ENCODE measurements at places on chromosomes 2 and 18.
A peak's percentile ranks its signal among the peaks of the same experiment; 100 is the strongest.

GRCh38 chr2:68237976-68238580 is 14.3 kb downstream of the PPP3R1 start:
- DNase-seq, result no peak

DNA sequence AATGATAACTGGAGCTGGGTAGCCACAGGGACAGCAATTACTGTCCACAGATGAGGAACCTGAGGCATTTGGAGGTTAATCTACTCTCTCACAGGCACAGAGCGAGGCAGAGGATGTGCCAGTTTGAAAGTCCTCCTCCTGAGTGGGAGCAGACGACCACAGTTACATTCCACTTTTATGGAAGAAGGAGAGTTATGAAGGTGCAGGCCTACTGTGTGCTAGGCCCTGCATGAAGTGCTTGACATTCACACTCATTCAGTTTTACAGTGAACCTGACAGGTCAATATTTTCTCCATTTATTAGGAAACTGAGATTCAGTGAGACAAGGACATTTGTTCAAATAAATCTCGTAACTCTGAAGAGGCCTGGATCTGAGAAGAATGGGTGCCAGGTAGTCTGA is 142.0 kb downstream of the TDRD15 start:
- no peak for DNase-seq

DNA sequence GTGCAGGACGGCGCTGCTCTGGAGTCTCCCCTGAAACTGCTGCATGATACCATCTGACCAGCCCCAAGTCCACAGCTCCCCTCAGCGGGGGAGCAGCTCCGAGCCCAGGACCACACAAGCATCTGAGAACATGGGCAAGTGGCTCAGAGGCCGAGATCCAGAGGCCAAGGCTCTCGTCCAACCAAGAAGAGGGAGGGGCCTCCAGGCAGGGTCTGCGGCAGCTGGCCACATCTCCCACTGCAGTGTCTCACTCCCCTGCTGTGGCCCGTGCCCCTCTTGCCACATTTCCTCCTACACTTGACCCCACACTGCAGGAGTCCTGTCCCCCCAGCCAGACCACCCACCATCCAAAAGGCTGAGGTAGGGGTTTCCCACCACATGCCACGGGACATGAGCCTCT is 50.2 kb downstream of the TFCP2L1 start:
- DNase-seq, result no peak

GRCh38 chr2:7766088-7766722 is 849.0 kb downstream of the RNF144A start:
- no peak for DNase-seq

GRCh38 chr2:169415233-169415748 is 53.0 kb upstream of the LRP2 start:
- DNase-seq, result no peak

- no peak for DNase-seq
These were observed 390.2 kb upstream of the TNP1 start for GRCh38 chr2:217250013-217250524.

DNA sequence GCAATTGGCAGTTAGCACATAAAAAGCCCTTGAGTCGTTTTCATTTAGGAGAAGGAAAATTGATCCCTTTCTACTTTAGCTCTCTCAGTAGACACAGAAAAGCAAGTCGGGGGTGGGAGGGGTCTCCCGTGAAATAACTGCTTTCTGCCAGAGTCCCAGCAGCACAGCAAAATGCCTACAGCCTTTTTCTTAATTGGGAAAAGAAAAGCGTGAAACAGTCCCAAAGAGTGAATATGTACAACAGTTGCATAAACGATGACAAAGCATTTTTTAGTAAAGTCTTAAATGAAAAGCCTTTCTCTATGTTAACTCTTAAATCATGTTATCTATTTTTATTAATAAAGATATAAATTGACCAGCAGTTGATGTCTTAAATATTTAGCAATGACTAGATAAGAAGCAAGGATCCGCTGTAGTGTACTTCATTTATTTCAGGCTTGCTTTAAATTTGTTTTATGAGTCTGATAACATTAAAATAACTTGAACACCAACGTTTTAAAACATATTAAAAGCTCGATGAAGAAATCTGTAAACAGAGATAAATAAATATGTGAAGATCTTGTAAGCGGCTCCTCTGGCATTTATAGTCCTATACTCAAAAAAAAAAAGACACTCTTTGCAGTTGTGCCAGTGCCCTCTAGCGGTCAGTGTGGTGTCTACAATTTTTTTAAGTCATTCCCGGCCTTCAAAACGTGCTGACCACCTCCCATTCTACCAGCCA is 42.3 kb upstream of the ATIC start:
- peak; percentile 9 for DNase-seq

DNA sequence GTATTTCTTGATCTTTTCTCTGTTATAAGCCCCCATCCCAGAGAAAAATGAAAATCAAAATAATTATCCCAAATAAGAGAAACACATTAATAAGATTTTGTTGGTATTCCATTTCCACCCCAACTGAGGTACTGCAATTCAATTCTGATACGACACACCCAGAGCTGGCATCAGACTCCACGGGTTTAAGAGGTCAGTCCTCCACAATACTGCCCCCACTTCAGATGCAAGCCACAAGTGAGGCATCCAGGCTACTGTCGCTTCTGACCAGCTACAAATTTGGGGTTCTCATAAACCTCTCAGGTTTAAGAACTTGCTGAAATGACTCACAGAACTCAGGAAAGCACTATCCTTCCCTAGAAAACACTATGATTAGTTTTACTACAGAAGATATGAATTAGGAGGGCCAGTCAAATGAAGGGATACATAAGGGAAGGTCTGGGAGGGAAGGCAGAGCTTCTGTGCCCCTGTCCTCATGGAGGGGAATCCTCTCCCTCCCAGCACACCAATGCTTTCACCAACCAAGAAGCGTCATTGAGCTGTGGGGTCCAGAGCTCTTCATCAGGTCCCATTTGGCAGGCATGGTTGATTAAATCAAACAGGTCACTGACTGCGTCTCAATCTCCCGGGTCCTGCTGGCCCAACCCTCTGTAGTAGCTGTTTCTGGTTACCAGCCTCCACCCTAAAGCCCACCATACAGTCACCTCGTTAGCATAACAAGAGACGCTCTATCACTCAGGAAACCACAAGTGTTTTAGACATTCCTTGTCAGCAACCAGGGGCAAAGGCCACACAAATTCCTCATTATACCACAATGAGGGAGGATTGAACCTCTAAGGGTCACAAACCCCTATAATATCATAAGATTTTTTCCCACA is 46.2 kb downstream of the IWS1 start:
- no peak for DNase-seq

DNA sequence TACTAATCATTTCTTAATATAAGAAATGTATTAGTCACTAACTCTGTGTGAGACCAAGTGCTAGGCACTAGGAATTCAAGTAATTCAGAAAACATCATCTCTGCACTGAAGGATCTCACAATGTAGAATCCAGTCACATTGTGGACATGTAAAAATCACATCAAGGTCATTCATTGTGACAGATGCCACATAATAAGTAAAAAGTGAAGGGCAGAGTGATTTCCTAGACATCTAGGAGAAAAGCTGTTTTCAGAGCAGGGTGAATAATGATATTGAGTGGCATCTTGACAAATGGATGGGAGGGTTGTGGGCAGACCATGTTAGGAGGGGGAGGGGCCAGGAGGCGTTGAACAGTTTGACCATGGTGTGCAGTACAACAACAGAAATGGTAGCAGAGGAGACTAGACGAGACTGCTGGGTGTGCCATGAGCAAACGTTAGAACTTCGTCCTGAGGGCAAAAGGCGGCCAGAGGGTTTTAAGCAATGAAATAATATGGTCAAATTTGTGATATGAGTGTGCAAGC is 93.8 kb downstream of the DTNA start:
- DNase-seq, result no peak

DNA sequence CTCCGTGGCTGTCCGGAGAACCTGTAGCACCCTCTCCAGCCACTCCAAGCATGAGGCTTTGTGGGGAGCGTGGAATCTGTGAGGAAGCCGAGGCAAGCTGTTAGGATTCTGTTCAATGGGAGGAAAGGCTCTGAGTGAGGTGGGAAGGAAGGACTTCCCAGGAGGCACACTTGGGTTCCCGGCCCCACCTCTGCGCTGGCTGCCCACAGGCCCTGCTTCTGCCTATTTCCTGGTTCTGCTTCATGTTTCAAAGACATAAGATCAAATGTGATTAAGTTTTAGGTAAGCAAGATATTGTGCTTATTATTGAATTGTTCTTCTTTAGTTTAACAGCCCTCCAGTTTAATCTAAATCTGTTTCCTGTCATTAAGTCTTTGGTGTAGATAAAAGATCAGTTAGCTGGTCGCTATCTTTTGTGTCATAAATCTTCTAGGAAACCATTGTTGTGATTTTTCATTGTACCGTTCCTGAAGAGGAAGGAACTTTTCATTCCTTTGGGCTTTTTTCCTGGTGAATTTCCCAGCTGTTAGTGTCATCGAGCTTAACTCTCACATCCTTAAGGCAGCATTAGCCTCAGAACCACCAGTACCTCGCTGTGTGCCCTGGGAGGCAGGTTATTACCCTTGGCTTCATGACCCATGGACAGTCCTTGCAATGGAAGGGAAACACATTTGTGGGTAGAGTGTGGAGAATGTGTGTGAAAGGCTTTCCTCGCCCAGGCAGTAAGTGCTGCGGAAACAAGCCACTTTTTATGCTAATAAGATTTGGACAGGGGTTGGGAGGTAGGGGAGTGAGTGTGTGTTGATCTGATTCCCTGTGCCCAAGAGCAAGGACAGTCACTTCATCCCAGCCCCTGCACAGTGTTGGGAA is 61.9 kb upstream of the ALPP start:
- DNase-seq, result no peak

- no peak for DNase-seq
These were observed 46.4 kb downstream of the UXS1 start for GRCh38 chr2:106147665-106148064.

GRCh38 chr2:138329591-138329990 is 172.0 kb upstream of the SPOPL start:
- no peak for DNase-seq

- DNase-seq, result no peak
These were observed 313.9 kb downstream of the EXOC6B start for GRCh38 chr2:72511906-72512305.

- no peak for DNase-seq
These were observed 168.0 kb downstream of the ANTXR1 start for GRCh38 chr2:69180974-69181373.

GRCh38 chr2:80105015-80105640 is 199.4 kb downstream of the LRRTM1 start:
- no peak for DNase-seq

DNA sequence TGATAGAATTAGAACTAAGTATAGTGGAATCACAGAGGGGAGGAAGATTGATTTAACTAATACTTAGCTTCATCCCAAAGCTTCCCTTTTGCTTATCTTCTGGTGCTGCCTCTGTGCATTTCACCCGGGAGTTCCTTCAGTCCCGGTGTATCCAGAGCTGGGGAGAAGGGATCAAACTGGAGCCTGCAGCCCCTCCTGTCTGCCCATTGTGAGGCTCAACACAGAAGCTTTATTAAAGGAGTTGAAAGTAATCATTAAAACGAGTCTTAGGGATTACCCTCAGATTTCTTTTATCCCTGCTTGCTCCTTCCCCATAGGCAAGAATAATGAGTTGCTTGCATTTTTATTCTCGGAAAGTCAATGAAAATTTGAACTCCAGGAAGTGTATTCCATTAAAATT is 739.7 kb upstream of the DDX18 start:
- DNase-seq, result no peak

DNA sequence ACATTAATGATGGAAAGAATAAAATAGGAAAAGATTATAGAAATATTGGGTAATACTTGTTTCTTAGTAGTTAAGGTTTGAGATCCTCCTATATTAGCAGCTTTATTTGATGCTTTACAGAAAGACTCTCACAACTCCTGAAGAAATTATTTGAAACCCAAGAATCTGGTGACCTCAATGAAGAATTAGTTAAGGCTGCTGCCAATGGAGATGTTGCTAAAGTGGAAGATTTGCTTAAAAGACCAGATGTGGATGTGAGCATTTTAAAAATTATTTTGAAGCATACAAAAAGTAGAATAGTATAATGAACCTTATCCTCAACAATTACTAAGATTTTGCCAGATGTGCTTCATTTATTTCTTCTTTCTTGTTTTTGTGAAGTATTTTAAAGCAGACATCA is 59.1 kb downstream of the MIB1 start:
- DNase-seq, result no peak

- DNase-seq, result no peak
These were observed 129.7 kb downstream of the MAP3K20 start for GRCh38 chr2:173205375-173205774.

DNA sequence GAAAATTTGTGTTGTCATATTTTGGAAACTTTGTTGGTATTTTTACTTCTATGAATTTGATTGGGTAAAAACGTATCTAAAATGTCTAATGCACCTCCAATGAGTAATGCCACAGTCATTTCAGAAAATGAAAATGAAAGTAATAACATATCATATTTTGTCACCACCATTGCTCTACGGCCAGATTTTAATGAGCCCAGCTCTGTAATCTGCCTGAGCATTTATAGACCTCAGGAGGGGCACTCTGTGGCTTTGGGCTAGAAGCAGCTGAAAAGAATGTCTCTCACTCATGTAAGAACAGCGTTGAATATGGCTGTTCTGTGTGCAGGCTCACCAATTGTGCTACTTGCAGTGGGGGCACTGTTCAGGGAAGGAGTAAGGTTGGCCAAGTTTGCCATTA is 32.7 kb upstream of the ABCA12 start:
- no peak for DNase-seq

GRCh38 chr2:56382466-56382865 is 198.7 kb downstream of the CCDC85A start:
- no peak for DNase-seq

- DNase-seq, result peak; percentile 15
These were observed 20.6 kb downstream of the TEX44 start for GRCh38 chr2:231613331-231613662.

DNA sequence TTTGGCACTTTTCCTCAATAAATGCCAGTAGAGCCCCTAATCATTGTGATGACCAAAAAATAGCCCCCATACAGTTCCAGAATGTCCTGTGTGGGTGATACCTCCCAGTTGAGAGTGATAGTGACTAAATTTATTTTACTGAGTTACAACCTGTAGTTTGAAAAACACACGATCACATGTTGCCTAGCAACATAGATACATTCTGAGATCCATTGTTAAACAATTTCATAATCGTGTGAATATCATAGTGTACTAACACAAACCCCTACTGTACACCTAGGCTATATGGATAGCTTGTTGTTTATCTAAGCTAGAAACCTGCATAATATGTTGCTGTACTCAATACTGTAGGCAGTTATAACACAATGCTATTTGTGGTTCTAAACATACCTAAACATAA is 30.6 kb downstream of the KCMF1 start:
- no peak for DNase-seq

- no peak for DNase-seq
These were observed 488.1 kb downstream of the NR4A2 start for GRCh38 chr2:155844461-155844860.

GRCh38 chr2:240252191-240252871 is 111.9 kb upstream of the OTOS start:
- DNase-seq, result no peak

- DNase-seq, result no peak
These were observed 116.8 kb upstream of the SERPINE2 start for GRCh38 chr2:224155896-224156295.

DNA sequence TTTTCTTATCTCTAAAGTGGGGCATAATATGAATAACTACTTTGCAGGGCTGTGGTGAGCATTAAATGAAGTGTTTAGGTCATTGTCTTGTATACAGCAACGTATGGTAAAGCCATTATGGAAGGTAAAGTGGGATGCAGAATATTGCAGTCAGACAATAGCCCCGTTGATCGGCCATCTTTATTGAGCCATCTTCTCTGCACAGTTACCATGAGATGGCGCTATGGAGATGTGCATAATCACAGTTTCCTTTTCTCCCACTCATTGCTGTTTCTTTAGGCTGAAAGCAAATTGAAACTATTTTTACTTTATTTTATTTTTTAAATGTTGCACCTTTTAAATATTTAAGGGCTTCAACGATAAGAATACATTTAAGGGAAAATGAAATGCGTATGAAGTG is 108.9 kb downstream of the THSD7B start:
- DNase-seq, result no peak

All from stimulated activated CD4-positive, alpha-beta T cell treated with anti-CD3 and anti-CD28 coated beads, TNF-alpha, amount 100 ng/mL, for 1 hour (primary cell).